ENCODE measurements at places on chromosomes 3 and 15.

GRCh38 chr15:78234515-78235040 lies at the start of gene ACSBG1:
ACSBG1 (minus strand) TSS chr15:78234565; CDS start chr15:78234501, 64 bp downstream.
- no peak for DNase-seq

DNA sequence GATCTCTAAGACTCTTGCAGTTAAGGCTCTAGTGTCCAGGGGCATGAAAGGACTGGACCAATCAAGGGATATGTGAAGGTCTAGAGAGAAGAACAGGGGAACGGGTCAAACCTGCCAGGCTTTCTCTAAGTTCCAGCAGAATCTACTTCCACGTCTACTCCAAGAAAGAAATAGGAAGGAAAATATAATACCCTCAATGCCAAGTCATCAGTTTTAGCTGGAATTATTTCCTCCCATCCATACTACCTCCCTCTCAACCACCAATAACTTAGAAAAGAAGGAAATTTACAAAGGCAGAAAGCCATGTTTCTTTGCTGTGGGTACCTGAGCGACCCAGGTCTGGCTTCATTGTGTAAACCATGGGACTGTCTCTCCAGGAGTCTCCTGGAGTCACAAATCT lies 7.8 kb downstream of the SHC4 start:
- DNase-seq = no peak

DNA sequence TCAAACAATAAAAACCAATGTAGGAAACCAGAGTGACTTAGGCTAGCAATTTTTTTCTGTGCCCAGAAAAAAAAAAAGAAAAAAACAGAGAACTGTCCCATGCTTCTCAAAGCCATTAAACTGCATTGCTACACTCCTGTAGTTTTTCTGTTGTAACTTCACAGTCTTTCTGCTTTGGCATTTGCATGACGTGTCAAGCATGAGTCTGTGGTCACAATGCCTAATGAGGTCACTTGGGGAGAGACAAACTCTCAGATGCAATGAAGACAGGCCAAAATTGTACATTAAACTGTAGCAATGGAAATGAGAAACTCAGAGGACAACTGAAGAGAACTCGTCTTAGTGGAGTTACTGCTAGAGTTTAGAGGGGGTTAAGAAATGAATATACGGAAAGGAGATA lies 30.8 kb downstream of the CCDC80 start:
- DNase-seq = no peak

DNA sequence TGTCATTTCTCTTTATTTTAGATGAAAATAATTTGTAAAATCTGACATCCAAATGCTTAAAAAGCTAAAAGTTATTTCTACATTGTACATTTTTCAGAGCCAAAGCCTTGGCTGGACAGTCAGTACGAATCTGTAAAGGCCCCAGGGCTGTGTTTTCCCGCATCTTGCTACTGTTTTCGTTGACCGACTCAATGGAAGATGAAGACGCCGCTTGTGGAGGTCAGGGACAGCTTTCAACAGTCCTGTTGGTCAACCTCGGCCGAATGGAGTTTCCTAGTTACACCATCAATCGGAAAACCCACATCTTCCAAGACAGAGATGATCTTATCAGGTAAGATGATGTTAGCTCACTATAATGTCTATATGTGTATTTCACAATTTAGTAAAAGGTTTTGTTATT lies 10.0 kb downstream of the FAN1 start:
- no peak for DNase-seq

GRCh38 chr15:74441248-74441941 lies 7.6 kb upstream of the SEMA7A start:
- DNase-seq = no peak

Data from LoVo (cell line).